ENCODE measurements at places on chromosomes 2 and 18.

DNA sequence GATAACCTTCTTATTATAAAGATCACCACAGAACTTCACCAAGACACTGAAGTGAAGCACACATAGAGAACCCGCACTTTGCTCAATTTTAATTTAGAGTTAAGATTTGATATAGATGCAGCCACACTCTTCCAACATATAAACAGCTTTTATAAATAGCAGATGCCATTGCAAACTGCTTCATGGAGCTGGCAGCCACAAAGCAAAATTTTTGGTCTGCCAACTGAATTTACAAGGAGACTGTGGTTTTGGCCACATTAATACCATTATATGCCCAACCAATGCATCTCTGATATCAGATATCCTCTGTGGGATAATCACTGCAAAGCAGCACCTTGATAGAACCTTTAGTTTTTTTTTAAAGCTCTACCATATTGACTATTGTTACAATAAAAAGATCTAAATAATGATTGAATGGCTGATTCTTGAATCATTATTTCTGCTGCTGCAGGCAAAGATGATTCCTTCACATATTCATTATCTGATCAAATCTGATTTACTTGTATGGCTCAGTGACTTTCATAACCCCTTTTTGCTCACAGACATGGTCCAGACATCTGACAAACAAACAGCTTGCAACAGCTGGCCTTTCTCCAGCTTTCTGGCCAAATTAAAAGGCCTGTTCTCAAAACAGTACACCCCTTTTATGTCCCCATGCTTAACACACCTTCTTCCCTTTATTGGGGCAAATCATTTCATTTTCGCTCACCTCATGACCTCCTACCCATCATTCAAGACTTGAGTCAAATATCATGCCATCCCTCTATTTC, 88.4 kb downstream of the METTL4 start:
- DNase-seq: no peak

- DNase-seq: no peak
Observed at GRCh38 chr18:34122724-34123334, 101.9 kb downstream of the NOL4 start.

GRCh38 chr2:127619877-127620705, 25.9 kb upstream of the GPR17 start:
- DNase-seq: no peak

GRCh38 chr18:47968721-47969120, 38.3 kb upstream of the SMAD2 start:
- no peak for DNase-seq

DNA sequence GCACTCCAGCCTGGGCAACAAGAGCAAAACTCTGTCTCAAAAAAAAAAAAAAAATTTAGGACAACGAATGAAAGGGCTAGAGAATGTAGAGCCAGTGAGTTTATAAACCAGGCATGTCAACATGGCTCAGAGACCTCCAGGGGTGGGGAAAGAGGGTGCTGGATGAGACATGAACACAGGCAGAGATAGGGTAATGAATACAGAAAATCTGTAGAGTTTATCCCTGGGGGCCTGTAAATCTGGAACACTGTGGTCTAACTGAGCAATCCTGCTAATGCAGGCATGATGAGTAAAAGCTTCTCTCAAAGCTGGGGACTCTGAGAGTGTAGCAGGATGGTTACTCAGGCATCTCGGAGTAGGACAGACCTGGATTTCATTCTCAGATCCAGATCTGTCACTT, 59.2 kb upstream of the IGFBP2 start:
- no peak for DNase-seq

DNA sequence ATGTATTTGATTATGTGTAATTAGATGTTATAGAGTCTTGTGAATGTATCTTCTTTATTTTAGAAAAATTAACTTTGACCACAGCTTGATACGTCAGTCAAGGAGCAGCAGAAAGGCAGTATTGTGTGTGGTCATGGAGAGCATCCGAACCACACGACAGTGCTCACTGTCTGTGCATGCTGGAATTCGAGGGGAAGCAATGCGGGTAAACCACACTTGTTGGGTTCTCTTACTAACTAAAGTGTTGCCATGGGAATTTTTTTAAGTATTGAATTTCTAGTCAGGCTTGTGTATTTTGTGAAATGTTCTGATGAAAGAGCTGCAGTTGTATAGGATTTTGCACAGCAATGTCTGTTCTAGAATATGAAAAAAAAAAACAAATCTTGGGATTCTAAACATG, 4.8 kb downstream of the PJVK start:
- DNase-seq: no peak

GRCh38 chr2:85088921-85089320, 44.3 kb upstream of the TCF7L1 start:
- DNase-seq: no peak

DNA sequence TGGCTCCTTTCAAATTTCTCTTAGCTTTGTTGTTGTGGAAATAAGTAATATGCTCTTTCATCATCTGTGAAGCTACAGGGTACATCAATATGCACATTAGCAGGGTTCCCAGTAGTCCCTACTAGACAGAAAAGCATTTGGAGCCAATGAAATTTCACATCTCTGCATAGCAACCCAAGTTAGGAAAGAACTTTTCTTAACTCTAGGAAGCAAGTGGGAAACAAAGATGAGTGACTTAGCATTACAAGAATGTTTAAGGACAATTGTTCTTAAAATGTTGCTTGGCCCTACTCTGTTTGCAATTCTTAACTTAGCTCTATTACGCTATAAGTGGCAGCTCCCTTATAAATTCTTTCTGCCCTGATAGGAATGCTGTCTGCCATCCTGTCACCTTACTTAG, 39.6 kb downstream of the ZEB2 start:
- no peak for DNase-seq

- no peak for DNase-seq
Observed at GRCh38 chr2:183123959-183124221, 353 bp upstream of the NUP35 start.

- no peak for DNase-seq
Observed at GRCh38 chr2:127652786-127653357, 6.9 kb downstream of the GPR17 start.
